ENCODE measurements at places on chromosomes 11 and 22. TPM values are rescaled to one million over a fixed set of nuclear protein-coding genes. Genes with fewer than 3 reads are reported as not detected.

GRCh38 chr11:12079726-12080556 lies 30.4 kb upstream of the MICAL2 start:
- DNase-seq = no peak

DNA sequence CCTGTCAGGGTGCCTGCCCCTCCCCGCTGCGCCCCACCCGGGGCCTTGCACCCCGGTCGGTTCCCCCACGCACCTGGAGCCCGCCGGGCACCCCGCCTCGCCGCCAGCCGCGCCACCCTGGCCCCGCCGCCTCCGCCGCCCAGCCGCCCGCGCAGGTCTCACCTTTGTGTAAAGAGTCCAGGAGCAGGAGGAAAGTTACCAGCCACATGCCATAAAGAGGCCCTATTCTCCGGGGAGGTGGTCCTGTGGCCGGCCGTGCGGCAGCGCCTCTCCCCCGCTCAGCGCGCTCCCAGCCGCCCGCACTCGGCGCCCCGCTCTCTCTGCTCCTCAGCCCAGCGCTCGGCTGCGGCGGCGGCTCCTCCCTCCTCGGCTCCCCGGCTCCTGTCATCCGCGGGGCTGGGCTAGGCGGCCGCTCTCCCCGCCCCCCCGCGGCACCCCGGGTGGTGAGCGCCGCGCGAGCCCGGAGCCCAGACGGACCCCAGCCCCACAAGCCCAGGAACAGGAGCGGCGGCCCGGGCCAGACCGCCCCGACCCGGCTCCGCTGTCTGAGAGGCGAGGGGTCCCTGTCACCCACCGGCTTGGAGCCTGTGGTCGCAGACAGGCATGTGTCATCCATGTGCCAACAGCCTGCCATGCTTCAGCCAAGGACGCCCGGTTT lies at the start of gene DSCAML1:
Gene DSCAML1 (minus strand): TSS at position 345 of the 658 bp plus-strand sequence. CDS start 137 bp downstream, at position 208.
- DNase-seq = no peak

DNA sequence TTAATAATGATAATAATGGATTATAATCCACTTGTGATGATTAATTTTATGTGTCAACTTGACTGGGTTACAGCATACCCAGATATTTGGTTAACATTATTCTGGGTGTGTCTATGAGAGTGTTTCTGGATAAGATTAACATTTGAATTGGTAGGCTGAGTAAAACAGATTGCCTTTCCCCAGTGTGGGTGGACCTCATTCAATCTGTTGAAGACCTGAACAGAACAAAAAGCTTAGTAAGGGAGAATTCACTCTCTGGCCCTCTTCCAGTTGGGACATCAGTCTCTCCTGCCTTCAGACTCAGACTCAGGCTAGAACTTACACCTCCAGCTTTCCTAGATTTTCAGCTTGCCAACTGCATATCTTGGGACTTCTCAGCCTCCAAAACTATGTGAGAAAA lies 37.3 kb upstream of the RRAS2 start:
- DNase-seq = no peak

LMO1 gene
- not detected for total RNA-seq
